Breast epithelium (tissue), 4 donors: ENCODE measurements at places on chromosomes 1 and 21.

DNA sequence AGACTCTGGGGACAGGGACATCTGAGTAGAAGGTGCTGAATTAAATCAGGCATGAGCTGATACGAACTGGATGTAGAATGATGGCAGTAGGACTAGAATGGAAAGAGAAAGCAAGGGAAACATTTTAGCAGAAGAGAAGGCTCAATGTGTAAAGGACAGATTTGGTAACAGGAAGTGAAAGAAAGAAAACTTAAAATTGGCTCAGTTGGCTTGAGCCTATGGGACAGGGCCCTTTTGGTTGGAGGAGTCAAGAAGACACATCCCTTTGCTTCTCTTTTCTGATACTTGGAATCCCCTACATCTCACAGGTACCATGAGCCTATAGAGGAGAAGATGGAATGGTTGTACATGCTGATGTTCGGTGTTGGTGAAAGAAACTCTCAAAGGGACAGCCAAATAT lies 300.6 kb upstream of the PLXNA2 start:
- no peaks in the 10 kb centered on the region for H3K36me3 ChIP-seq
- no peak overlapping the region for H3K4me3 ChIP-seq
- DNase-seq = no peak
- H3K27me3 ChIP-seq = no peaks in the 10 kb centered on the region
- no peaks in the 10 kb centered on the region for H3K4me1 ChIP-seq
- no peak overlapping the region for H3K27ac ChIP-seq

DNA sequence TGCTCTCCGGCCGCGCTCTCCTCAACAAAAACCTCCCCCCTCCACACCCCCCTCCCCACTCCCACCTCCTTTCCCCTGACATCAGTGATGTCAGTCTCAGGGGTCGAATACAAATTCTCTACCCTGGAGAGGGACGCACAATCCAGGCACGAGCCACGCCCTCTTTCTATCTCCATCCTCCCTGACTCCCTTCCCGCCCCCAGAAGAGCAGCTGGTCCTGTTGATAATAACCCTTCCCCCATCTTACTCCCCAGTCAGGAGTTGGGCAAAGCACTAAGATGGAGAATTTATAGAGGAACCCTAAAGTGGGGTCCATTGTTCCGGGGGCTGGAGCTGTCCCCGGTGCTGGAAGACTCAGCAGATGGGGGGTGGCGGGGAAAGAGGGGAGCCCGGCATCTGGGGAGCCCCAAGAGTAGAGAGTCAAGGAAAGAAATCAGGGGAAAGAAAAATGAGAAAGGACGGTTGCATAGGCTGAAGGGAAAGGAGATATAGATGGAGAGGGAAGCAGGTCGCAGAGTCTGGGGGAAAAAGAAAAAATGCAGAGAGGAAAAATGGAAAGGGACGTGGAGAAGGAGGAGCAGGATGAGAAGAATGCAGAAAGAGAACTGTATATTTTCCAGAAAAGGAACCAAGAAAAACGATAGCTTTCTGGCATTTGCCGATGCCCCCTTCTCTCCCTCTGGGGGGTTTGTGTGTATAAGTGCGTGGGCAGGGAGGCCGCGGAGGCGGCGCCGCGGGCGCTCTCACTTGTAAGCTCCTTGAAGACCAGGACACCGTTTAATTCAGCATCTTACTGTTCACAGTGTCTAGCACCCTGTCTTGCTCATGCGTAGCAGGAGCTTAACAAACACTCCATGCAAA lies at the start of gene CELF3:
TSS of gene CELF3 (minus strand) at position 33 of the 861 bp plus-strand sequence. CDS start 783 bp downstream, outside the sequence.
- no peaks in the 10 kb centered on the region for H3K36me3 ChIP-seq
- DNase-seq = no peak
- H3K27me3 ChIP-seq = peaks cover 35% of the 10 kb centered on the region
- H3K4me1 ChIP-seq = no peaks in the 10 kb centered on the region
- no peak within 1 kb of the TSS for H3K27ac ChIP-seq

- H3K27ac ChIP-seq = no peak overlapping the region
- H3K4me1 ChIP-seq = peaks cover 6% of the 10 kb centered on the region
- H3K4me3 ChIP-seq = no peak overlapping the region
- no peaks in the 10 kb centered on the region for H3K27me3 ChIP-seq
- no peaks in the 10 kb centered on the region for H3K36me3 ChIP-seq
Observed at GRCh38 chr1:117600966-117601365, 4.9 kb upstream of the TENT5C start.

DNA sequence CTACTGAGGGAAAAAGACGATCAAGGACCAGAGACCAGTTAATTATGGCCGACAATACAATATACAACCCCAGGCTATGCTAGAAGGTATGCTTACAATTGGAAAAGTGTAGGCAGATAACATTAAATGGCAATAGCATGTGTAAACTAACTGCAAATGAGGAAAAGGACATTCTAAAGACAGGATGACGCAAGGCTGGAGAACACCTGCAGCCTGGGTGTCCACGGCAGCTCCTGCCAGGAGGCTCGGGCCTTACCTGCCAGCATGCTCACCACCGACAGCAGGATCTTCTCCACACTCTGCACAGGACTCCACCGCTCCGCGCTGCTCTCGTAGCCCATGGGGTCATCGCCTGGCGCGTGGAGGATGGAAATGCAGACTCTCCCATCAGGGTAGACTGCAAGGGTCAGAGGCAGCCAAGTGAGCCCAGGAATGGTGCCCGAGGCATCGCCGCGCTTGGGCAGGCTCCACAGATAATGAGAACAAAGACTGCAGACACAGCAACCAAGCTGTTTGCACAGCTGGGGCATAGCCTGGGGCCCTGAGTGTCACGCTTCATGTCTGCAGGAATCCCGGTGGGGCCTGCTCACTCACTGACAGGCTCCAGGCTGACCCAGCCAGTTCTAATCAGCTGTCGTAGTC lies 28.2 kb downstream of the UBE2G2 start:
- H3K4me1 ChIP-seq = no peaks in the 10 kb centered on the region
- no peak overlapping the region for H3K27ac ChIP-seq
- H3K4me3 ChIP-seq = no peak overlapping the region
- H3K36me3 ChIP-seq = no peaks in the 10 kb centered on the region
- no peaks in the 10 kb centered on the region for H3K27me3 ChIP-seq
- no peak for DNase-seq

DNA sequence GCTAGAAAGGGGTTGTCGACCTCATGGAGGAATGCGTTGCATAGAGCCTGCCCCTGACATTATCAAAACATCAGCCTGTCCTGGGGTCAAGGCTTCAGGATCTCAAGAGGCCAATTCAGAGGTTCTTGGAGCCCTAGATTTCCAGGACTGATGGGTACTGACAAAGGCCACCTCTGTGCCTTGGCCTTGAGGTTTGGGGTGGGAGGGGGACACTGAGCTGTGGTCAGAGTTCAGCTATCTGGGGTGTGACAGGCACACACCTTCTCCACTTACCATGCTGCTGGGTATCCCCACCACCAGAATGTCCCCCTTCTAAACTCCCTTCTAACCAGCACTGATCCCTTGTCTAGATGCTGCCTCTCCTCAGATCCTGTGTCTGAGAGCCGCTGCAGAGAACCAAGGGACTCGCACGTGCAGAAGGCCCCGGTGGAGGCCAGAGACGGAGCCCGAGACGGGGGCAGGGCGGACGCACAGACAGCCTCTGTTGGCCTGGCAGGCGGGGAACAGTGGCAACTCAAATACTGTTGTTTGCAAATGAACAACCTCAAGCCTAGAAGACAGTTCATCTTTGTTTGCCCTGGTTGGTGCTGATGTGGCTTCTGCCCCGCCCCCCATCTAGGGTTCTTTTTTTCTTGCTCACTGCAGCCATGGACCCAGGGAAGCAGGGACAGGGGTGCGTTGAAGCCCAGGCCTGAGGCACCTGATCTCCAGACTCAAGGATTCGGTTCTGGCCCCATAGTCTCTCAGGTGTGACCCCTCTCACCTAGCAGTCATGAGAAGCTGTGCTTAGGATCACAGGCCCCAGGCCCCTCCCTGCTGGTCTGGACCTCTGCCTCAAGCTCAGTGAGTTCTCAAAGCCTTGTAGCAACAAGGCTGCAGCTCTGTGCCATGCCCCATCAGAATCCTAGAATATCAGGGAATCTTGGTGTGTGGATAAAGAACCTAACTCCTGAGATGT lies 28.1 kb upstream of the CSF1 start:
- no peak overlapping the region for H3K4me3 ChIP-seq
- H3K27me3 ChIP-seq = no peaks in the 10 kb centered on the region
